ENCODE measurements at places on chromosomes 3 and 15. TPM values are rescaled to one million over a fixed set of nuclear protein-coding genes. Genes with fewer than 3 reads are reported as not detected.
A peak's percentile ranks its signal among the peaks of the same experiment; 100 is the strongest.

DNA sequence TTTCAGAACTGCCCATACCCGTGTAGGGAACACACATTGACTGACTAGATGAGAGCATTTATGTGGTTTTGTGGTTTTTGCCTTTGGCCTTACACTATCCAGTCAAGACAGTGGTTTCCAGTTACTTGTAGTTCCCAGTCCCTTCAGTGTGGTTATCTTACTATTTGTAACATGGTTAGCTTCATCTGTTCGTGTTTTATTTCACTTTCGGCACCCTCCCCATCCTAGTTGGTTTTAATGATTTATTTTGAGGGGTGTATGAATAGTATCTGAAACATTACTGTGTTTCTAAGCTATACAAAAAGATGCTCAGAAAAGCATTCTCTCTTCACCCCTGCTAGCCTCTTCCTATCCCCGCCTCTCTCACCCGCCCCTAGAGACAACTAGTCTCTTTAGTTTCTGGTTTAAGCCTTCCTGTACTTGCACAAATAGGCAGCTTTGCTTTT, 14.1 kb downstream of the LYSMD4 start:
- no peak for DNase-seq

GRCh38 chr15:80173022-80173759, 20.4 kb downstream of the FAH start:
- peak; percentile 52 for DNase-seq

GRCh38 chr3:162269636-162270458, 773.2 kb downstream of the OTOL1 start:
- DNase-seq, result no peak

DNA sequence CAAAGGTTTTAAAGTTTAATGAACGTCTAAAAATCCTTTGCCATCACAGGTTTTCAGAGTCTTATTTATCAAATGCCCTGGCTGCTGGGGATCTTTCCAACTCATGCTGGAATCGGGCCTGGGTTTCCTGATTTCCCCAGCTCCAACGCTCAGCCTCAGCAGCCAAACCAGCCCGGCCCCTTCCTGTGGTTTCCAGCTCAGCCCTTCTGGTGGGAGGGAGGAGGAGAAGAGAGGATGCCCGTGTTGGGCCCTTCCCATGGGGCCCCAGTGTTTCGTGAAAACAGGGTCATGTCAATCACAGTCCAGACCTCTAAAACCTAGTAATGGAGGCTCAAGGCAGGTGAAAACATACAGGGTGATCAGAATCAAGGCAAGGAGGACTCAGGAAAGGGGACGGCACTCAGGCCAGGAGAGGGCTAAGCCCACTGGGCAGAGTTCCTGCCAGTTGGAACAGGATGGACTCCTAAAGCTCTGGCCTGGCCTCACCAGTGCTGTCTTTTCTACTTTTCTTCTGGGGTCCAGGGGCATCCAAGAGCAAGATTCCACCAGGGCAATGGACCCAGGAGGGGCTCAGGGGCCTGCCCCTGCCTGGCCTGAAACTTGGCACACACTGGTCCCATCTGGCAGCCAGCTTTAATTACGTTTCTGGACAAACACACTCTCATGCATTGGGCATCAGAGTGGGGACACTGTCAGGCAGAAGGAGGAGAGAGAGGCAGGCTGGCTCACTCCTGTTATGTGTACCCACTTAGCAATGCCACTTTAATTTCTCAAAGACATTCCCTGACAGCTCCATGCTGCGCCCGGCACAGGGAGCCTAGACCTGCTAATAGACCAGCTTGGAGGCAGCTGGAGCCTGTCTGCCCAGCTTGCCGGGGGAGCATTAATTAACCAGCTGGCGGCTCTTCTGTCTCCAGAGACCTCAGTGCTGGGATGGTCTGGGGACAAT, 194.6 kb downstream of the FAM43A start:
- no peak for DNase-seq

GRCh38 chr3:171876680-171877147, 33.6 kb downstream of the TMEM212 start:
- no peak for DNase-seq

GRCh38 chr15:69979783-69980182, 117.9 kb downstream of the TLE3 start:
- DNase-seq, result no peak

DNA sequence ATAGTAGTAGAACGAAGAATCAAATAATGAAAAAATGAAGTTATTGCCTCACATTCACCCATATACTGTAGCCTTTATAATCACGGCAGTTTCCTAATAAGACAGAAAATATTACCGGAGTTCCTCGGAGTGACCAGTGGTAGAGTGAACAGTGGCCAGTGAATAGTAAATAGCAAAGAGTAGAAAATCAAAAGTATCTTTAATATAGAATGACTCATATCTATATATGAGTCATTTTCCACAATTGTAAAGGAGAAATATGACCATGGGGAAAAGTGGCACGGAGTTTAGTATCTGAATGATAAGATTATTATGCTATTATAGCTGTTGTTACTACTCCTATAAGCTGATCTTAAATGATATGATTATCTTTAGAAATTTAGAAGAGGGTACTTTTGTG, 38.5 kb downstream of the ZBTB20 start:
- no peak for DNase-seq

GRCh38 chr15:38134252-38134651, 118.4 kb upstream of the SPRED1 start:
- no peak for DNase-seq

- peak; percentile 83 for DNase-seq
Observed at GRCh38 chr15:45200799-45201556, 13.2 kb upstream of the SHF start.

GRCh38 chr3:160837394-160837980, 81.5 kb downstream of the PPM1L start:
- DNase-seq, result no peak

- peak; percentile 38 for DNase-seq
Observed at GRCh38 chr3:122681284-122681973, 790 bp downstream of the PARP14 start.

- DNase-seq, result peak; percentile 75
Observed at GRCh38 chr15:55588070-55588814, at the start of gene PYGO1. Gene PYGO1 (minus strand): TSS chr15:55588345. CDS start chr15:55587883, 462 bp downstream.

DNA sequence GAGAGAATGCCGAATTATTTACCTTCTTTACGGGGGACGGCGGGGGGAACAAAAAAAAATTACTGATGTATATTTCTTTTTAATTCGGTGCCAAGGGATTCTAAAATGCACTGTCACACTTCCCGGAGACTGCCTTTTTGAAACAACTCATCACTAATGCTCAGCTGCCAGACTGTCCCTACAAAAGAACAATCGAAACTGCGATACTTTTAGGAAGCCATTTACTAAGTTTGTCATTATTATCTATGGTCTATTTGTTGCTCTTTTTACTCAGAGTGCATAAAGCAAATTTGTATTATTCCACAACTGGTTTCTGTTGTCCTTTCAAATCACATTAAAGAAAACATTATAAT, 60.8 kb downstream of the TM4SF4 start:
- DNase-seq, result no peak

GRCh38 chr3:78818161-78818985, 949.4 kb downstream of the ROBO1 start:
- DNase-seq, result no peak

DNA sequence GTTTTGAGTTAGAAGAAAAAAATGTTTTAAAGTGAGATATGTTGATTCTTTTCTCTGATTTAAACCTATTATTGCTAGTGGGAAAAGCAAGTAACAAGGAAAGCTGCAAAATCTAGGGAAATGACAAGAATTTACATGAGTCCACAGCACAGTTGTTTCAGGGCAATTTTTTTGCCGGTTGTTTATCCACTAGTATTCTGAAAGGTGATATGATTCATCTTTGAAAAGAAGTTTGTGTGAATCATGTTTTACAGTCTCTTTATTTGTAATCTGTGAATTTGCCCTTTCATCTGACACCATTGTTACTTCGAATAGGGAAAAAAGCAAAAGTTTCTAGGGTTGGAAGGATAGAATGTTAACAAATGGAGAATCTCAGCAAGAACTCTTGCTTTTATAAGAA, 894.7 kb downstream of the OTOL1 start:
- no peak for DNase-seq

GRCh38 chr3:44509393-44509921, 32.0 kb upstream of the ZNF445 start:
- no peak for DNase-seq

DNA sequence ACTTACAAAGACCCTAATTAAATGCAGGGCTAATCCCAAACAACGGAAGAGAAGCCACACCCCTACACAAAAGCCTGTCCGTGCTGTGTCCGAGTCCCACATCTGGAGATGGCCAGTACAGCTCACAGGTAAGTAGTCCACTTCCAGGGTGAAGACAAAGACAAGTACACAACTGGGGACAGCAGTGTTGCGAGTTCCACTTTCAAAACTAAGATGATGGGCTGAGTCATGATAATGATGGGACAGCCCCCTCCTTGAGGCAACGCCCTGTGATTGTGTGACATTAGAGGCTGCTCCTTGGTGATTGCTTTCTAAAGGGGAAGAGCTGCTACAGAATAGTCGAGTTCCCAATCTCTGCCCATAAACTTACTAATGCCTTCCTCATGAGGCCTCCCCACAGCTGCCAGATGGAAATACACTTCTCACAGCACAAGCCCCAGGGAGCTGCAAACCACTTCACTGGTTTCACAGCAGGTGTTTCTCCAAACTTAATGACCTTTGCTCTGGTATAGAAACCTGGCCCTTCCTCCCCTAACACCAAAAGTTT, 27.6 kb downstream of the RFT1 start:
- DNase-seq, result no peak

GRCh38 chr15:65877749-65878148, 8.5 kb downstream of the RAB11A start:
- no peak for DNase-seq

DNA sequence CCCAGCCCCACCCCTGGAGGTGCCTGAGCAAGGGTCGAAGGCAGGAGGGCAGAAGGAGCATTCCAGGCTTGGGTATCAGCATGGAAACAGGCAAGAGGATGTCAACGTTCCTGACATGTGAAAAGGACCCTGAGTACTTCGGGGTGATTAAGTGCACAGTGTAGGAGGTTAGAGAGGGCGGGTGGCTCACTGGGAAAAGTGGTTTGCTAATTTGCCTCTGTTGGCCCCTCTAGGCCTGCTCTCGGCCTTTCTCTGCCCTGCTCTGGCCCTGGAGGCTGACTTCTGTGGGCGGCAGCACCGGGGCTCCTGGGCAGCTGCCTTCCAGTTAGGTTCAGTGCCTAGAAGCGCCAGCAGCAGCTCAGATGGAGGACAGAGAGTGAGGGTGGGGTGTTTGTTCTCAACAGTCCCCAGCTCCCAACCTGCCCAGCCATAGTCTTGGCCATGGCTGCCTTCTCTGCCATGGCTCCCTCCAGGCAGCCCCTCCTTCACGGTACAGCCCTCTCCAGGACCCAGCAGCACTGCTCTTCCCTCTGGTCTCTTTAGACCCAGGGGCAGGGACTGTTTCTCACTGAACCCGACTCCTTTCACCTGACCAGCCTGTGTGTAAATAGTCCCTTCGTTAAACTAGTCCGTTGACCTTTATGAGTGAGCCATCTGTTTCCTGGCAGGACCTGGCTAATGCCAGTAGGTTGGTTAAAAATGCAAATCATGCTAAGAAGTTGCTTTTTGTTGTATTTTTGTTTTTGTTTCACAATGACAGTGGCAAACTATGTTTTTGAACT, 107.1 kb upstream of the TPM1 start:
- DNase-seq, result no peak

- DNase-seq, result no peak
Observed at GRCh38 chr3:150172356-150172755, 201.7 kb upstream of the PFN2 start.

- DNase-seq, result no peak
Observed at GRCh38 chr3:78792212-78792611, 975.6 kb downstream of the ROBO1 start.

- DNase-seq, result no peak
Observed at GRCh38 chr15:60648928-60649679, 170.2 kb upstream of the ICE2 start.

- no peak for DNase-seq
Observed at GRCh38 chr3:148190441-148190990, 507.2 kb upstream of the AGTR1 start.

DNA sequence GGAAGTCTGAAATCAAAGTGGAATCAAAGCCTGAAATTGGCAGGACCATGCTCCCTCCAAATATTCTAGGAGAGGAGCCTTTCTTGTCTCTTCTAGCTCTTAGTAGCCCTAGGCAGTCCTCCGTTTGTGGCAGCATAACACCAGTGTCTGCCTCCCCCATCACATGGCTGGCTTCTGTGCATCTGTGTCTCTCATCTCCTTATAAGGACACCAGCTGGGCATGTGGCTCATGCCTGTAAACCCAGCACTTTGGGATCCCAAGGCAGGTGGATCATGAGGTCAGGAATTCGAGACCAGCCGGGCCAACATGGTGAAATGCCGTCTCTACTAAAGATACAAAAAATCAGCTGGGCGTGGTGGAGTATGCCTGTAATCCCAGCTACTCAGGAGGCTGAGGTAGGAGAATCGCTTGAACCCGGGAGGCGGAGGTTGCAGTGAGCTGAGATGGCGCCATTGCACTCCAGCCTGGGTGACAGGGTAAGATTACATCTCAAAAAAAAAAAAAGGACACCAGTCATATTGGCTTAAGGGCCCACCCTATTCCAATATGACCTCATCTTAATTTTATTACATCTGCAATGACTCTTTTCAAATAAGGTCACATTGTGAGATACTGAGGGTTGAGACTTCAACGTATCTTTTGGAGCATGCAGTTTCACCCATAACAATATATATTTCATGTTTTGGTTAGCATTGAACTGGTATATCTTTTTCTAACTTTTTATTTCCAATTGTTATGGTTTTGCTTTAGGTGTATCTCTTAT, 148.0 kb upstream of the TPM1 start:
- DNase-seq, result no peak

- DNase-seq, result no peak
Observed at GRCh38 chr3:151171145-151171757, 31.8 kb downstream of the GPR171 start.

GRCh38 chr3:31750341-31750740, 217.6 kb downstream of the STT3B start:
- no peak for DNase-seq

GRCh38 chr3:101643009-101643844, 33.7 kb downstream of the ZBTB11 start:
- no peak for DNase-seq

- DNase-seq, result no peak
Observed at GRCh38 chr3:152381881-152382295, 113.2 kb downstream of the MBNL1 start.

The DAZL gene
- polyA plus RNA-seq, result not detected

The GOLGA8J gene
- 1.8 TPM for polyA plus RNA-seq

The CRABP1 gene
- not detected for polyA plus RNA-seq

The CCR1 gene
- polyA plus RNA-seq, result 9.3 TPM

The IGF1R gene
- polyA plus RNA-seq, result 31.1 TPM

The GATM gene
- 19.8 TPM for polyA plus RNA-seq

The TMEM40 gene
- 1.1 TPM for polyA plus RNA-seq

The PHLDB2 gene
- polyA plus RNA-seq, result 55.0 TPM

The P2RY14 gene
- polyA plus RNA-seq, result 6.4 TPM

The KCNMB3 gene
- 11.5 TPM for polyA plus RNA-seq

The PPP1R14D gene
- 0.37 TPM for polyA plus RNA-seq

The NR2E3 gene
- polyA plus RNA-seq, result 0.97 TPM

The FBXW12 gene
- 0.31 TPM for polyA plus RNA-seq

The SLC33A1 gene
- 26.2 TPM for polyA plus RNA-seq

The TRH gene
- polyA plus RNA-seq, result 0.14 TPM

The FOXL2NB gene
- 0.04 TPM for polyA plus RNA-seq

The FAM3D gene
- 2.6 TPM for polyA plus RNA-seq

The TMC3 gene
- 0.20 TPM for polyA plus RNA-seq

The ERC2 gene
- polyA plus RNA-seq, result 3.0 TPM

The IMPG2 gene
- 0.74 TPM for polyA plus RNA-seq

The PLA2G4B gene
- polyA plus RNA-seq, result 19.2 TPM

The WNT7A gene
- 0.44 TPM for polyA plus RNA-seq

The CMTM8 gene
- 12.1 TPM for polyA plus RNA-seq

Data from right lung (tissue), 10 donors.